Stimulated activated CD4-positive, alpha-beta T cell treated with anti-CD3 and anti-CD28 coated beads, Interleukin-12 subunit alpha, Interleukin-12 subunit beta, amount 100 ng/mL, for 4 hours (primary cell): ENCODE measurements at places on chromosomes 1 and 21.
A peak's percentile ranks its signal among the peaks of the same experiment; 100 is the strongest.

GRCh38 chr1:77406661-77407060 lies 124.8 kb downstream of the AK5 start:
- DNase-seq: no peak

GRCh38 chr1:217660353-217661062 lies 29.4 kb downstream of the SPATA17 start:
- no peak for DNase-seq

DNA sequence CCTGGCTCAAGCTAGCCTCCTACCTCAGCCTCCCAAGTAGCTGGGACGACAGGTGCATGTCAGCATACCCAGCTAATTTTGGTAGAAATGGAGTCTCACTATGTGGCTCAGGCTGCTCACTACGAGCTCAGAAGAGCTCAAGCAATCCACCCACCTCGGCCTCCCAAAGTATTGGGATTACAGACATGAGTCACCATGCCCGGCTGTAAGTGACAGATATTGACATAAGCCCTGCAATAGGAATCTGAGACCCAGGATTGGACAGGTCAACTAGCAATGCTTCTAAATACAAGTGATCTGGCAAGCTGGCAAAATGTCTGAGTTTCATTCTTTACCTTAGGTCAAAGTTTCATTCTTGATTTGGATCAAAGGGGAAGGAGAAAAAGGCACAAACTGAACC lies 40.5 kb upstream of the H6PD start:
- no peak for DNase-seq

DNA sequence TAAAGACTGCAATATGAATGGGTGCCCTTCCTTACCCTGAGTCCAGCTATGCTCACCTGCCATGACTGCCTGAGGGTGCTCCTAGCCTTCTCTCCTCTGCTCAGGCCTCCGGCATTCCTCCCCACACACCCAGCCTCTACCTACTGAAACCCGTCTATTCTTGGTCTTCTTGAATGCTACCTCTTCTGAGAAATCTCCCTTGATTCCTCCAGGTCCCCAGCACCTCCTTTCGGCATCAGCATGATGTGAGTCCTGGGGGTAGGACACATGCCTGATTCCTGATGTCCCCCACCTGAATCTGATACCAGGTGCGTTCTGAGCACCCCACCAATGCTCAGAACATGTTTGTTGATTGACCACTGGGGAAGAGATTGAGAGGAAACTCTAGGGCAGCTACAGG lies 8.6 kb downstream of the LDLRAD1 start:
- no peak for DNase-seq

DNA sequence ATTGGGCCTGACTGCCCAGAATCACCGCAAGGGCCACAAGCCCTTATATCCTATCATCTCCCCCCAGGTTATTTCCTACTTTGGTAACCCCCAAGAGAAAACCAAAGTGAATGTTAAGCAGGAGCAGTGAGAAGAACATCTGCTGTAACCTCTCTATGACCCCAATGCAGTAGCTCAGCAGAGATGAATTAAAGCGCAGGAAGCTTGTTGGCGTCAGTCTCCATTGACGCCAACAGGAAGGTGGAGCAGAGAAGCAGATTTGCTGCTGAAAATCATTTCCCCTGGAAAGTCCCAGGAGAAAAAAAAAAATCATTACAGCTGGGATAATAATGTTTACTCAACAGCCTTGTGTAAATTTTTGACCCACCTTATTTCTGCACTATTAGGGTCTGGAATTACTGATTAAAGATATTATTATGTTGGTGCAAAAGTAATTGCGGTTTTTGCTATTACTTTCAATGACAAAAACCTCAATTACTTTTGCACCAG lies 33.2 kb upstream of the FAM163A start:
- no peak for DNase-seq

DNA sequence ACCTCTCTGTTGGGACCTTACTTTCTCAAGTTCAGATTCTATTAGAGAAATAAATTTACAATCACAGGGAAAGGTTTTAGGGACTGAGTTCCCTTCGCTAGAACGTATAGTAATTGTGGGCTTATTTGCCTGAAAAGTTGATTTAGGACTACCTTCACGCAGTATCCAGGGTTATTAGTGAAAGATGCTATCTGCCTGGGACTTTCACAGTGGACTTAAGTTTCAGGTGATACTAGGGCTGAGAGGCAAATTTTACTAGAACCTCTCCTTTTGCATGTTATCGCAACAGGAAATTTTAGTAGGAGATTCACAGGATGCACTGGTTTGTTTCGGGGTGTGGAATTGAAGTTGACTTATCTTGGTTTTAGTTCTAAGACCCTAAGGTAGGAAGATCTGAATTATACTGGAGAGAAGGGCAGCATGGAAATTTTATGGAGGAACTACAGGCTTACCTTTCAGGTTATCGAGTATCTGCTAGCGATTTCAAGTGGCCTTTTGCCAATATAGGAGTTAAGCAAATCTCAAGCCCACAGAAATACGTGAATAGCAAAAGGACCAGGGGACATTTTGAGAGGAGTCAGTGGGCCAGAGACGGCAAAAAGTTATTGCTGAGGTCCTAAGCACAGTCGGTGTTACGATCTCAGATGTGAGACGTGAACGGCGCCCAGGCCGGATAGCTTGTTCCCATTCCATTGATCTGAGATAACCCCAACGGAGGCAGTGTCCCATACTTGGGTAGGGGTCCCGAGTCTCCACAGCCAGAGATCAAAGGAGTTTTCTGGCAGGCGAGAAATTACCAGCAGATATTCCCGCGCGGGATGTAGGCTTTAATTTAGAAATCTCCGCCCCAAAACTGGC lies 723 bp upstream of the GNAI3 start:
- peak; percentile 15 for DNase-seq

- DNase-seq: no peak
Observed at GRCh38 chr21:36350282-36350910, 30.4 kb downstream of the MORC3 start.

DNA sequence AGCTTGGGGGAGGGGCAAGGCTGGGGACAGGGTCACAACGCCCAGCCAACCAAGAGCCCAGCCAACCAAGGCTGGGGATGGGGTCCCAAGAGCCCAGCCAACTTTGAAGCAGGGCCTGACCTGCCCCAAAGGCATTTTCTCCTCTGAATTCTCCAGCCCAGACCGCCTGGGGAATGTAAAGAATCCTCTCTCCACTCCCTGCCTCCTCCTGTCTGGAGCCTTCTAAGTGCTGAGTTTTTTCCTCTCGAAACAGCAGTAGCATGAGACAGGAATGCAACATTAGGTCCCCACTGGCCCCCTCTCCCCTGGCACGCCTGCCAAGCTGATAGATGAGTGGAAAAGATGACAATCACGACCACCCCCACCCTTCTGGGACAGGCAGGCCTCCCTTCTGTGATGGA lies 17.0 kb downstream of the C1orf198 start:
- no peak for DNase-seq

- DNase-seq: no peak
Observed at GRCh38 chr1:158932171-158932570, 819 bp downstream of the PYHIN1 start.

DNA sequence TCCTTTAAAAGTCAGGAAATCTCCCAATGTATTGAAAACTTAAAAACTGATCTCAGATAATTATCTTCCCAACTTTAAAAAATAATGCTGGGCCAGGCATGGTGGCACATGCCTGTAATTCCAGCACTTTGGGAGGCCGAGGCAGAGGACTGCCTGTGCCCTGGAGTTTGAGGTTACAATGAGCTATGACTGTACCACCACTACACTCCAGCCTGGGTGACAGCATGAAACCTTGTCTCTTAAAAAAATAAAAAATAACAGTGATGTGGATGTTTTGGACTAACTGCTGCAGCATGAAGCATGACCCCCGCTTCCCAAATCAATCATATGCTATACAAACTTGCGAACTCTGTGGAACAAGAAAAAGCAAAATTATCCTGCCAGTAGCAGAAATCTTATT lies 186.3 kb downstream of the RERE start:
- no peak for DNase-seq

GRCh38 chr1:182279724-182280503 lies 111.7 kb downstream of the GLUL start:
- DNase-seq: no peak

DNA sequence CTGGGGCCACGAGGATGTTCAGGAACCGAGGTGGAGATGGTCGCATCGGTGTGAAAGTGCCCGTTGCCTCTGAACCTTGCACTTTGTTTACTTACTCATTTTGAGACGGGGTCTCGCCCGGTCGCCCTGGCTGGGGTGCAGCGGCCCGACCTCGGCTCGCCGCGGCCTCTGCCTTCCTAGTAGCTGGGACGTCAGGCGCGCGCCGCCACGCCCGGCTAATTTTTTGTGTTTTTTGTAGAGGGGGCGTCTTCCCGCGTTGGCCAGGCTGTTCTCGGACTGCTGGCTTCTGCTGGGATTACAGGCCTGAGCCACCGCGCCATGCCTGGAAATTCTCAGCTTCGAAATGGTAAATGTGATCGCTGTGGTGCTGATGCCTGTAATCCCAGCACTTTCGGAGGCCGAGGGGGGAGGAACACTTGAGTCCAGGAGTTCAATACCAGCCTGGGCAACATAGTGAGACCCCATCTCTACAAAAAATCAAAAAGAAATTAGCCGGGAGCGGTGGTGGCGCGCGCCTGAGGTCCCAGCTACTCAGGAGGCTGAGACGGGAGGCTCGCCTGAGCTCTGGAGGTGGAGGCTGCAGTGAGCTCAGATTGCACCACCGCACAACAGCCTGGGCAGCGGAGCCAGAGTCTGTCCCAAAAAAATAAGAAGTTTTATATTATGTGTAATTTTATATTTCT lies 684 bp upstream of the MRPL20 start:
- DNase-seq: no peak

DNA sequence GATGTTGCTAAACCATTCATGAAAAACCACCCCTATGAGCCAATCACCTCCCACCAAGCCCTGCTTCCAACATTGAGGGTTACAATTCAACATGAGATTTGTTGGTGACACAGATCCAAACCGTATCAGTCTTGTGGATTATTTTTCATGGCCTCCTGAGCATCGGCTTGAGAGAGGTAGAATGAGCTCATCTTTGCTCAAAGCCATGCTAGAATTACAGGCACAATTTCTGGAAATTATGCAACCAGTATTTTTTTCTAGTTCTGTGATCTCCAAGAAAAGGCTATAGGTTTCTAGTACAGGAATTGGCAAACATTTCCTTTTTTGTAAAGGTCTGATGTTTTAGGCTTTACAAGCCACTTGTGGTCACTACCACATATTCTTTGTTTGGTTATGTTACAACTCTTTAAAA lies 219.4 kb downstream of the DUSP10 start:
- no peak for DNase-seq

DNA sequence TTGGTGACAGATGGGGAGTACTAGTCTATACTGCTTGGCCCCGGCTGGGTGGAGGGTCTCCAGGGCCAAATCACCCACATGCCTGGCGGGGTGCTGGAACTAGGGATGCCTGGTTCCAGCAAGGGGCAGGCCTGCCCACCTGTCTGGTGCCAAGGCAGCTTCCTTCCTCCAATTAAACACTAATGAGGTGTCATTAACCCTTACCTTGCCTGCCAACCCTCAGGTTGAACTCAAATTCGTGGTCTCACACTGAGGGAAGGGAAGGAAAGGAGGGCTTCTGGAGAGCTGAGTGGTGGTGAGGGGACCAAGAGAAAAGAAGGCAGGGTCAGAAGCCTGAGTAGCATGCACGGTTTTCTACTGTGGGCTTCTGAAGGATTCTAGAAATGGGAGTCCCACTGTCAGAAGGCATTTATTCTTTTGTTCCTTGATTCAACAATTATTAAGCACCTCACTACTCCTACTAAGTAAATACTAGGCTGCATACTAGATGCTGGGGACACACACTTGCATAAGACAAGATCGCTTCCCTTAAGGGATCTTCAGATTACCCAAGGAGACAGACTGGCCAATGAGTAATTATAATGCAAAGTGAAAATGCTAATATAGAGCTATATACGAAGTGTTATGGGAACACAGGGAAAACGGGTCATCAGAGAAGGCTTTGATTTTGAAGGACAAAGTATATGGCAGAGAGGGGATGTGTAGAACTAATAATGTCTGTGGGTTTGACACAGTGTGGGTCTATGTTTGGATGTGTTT lies 5.9 kb upstream of the EFNA3 start:
- no peak for DNase-seq

- DNase-seq: no peak
Observed at GRCh38 chr21:46268371-46268770, 17.0 kb downstream of the MCM3AP start.

DNA sequence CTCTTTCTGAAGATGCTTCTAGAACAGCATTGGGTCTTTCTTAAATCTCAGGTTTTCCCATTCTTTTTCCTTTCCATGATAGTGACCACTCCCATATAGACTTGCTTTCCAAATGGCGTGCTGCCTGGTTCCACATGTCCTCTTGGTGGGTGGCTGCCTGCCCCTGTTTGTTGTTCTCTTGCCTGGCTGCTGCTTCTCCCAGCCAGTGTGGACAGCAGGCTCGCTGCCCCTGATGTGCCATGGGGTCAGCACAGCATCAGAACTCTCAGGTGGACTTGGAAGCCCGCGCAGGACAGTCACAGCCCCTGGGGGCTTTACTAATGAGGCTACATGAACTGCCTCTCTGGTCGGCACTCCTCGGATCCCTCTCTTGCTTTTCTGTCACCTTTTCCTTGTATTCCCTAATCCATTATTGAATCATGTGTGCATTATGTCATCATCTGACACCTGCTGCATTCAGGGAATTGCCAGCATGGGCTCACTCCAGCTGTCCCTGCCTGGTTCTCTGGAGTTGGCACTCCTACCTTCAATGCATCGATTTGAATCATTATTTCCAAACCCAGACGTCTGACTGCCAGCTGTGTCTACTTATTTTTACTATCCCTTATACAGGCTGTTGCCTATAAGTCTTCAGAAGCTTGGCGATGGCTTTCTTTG lies 100.5 kb upstream of the COA6 start:
- DNase-seq: no peak

GRCh38 chr1:112925015-112925414 lies 31.0 kb downstream of the SLC16A1 start:
- no peak for DNase-seq

- no peak for DNase-seq
Observed at GRCh38 chr1:93694039-93694438, 12.4 kb upstream of the BCAR3 start.

- DNase-seq: peak; percentile 15
Observed at GRCh38 chr1:236143104-236143948, 987 bp downstream of the GPR137B start.

DNA sequence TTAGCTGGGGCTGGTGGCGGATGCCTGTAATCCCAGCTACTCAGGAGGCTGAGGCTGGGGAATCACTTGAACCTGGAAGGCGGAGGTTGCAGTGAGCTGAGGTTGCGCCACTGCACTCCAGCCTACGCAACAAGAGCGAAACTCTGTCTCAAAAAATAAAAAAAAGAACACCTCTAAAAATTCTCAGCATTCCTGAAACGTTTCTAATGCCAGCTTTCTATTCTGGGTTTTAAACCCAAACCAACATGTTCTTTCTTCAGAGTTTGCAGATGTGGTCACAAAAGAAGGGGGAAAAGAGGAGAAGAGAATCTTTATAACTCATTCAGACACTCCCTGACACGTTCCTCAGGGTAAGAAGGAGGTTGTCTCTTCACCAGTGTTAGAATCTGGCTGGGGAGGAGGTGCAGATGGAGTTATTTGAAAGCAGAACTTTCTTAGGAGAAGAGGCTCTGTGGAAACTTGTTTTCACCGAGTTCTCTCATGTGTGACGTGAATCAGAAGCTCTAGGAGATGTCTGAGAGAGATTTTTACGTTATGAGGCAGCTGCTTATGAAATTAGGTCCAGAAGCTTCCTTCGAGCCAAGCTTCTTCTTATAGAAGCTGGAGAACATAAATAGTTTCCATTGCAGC lies 17.8 kb upstream of the CNR2 start:
- no peak for DNase-seq

GRCh38 chr1:55916907-55917306 lies 662.5 kb downstream of the PLPP3 start:
- DNase-seq: no peak
